ENCODE measurements at places on chromosomes 2 and 18.

DNA sequence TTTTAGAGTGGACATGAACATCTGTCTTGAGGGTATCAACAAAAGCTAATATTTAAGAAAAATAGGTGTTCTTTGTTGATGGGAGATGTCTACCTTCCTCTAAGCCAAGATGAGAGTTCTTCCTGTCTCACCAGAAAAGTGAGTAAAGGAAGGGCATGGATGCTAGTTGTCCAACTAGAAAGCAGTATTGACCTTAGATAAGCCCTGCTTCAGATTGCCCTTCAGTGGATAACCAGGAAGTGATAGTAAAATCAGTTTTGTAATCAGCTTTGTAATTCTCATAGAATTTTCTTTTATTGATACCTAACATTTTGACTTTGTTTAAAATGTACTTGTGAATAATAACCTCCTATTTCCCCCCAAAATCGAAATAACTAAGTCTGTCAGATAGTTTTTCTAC is 134.7 kb downstream of the ZNF407 start:
- no peak for DNase-seq

GRCh38 chr2:196980473-196980872 is 54.0 kb upstream of the PGAP1 start:
- no peak for DNase-seq

- DNase-seq, result no peak
Observed at GRCh38 chr18:78242254-78242643, 737.4 kb upstream of the SALL3 start.

- no peak for DNase-seq
Observed at GRCh38 chr2:36541891-36542595, 55.9 kb downstream of the FEZ2 start.

- DNase-seq, result no peak
Observed at GRCh38 chr2:85286918-85287317, 40.9 kb downstream of the TGOLN2 start.

DNA sequence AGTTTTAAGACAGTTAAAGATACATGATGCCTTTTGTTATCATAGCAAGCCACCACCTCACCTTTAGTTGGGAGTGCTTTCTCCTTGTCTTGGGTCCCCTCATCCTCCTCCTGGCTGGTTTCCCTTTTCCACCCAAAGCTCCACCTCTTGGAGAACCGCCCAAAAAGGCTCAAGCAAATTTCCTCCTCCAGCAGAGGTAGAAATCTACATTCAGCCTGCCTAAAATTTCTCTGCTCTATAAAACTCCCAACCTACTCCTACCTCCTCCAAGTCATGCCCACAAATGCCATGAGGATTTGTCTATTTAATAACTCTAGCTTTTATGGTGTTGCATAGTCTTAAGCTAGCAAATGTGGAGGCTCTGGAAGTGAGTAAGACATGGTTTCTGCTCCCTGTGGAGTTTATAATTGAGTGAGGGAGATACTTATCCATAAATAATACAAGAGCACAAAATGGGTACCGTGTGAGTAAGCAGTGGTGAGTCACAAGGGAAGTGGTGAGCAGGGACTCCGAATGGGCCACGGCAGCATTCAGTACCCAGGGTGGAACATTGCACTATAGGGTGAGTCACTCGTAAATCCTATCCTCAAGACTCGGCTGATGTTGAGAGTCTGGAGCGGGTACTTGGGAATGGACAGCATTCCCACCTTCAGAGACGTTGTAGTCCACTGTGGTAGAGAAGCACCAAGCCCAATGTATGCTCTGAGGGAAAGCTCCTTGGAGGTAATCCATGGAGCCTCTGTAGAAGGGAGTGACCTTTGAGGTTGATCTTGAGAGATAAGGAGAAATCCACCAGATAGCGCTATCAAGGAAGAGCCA is 146.3 kb downstream of the RTN4 start:
- DNase-seq, result peak; percentile 95

GRCh38 chr2:241569831-241570281 is 11.3 kb downstream of the BOK start:
- DNase-seq, result no peak

GRCh38 chr2:47056868-47057686 is 98.0 kb downstream of the STPG4 start:
- DNase-seq, result no peak

DNA sequence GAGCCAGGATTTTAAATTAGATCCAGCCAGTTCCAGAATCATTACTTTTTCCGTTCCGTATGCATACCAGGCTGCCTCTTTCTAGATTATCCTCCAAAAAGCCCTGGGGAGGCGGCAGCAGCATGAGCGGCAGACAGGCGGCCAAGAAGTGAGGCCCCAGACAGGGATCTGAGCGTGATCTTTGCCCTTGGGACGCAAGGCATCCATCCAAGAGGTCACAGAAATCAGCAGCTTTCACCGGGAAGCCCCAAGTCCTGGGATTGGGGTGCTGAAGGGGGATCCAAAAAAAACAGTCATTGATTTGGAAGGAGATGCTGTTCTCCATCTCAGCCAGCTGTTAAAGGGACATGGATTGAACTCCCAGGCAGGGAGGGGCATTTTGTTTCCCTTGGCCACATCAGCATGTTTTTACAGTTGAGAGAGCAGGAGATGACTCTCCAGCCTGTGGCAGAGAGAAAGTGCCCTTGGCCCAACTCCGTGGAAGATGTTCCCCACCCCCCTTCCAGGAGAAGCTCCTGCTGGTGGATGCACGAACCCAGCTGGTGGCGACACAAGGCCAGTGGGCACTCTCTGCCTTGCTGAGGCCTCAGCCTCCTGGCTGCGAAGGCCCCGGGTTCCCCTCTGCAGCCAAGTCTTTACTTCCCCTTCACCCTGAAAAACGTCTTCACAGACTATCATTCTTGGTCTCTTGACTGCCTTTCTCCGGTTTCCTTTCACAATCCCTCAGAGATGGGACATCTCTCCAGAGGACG is 265.6 kb downstream of the ANAPC1 start:
- DNase-seq, result no peak

DNA sequence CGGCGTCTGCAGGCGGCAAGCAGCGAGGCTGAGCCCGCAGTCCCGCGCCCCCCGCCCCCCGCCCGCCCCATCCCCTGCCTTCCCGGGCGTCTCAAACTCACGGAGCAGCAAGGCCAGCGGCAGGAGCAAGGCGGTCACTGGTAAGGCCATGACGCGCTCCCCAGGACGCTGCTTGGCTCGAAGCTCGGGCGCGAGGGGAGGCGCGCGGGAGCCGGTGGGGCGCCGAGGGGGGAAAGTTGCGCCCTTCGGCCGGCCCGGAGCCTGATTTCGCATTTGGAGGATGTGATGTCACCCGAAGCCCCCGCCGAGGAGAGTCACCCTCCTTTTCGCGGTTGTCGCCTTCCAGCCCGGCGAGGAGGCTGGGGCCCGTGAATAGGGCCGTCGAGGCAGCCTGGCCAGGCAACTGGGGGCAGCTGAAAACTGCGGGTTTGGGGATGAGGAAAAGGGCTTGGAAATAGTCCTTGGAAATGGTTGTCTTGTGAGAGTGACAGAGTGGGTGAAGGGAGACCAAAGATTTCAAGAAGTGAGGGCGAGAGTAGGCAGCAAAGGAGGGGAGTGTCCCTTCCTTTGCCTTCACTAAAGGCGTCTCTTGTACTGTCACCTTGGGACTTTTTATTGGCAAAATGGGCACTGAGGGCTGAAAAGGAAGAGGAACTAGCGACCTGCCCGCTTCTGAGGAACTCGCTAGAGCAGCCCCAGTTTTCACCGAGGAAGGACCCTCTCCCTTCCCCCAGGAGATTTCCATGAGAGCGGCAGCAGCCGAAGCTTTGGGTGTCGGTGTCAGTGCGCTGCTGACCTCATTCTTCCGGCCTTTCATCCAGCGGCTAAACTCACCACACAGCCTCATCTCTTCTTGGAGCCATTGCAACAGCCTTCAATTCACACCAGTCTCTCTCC is at the start of gene CD8A:
Gene CD8A, minus strand, starts transcription at position 238 of the 897 bp plus-strand sequence. Its CDS starts 88 bp downstream, at position 150.
- DNase-seq, result peak; percentile 41

GRCh38 chr2:26666671-26667070 is 25.5 kb upstream of the CIB4 start:
- DNase-seq, result no peak

GRCh38 chr2:59528525-59528924 is 1024.9 kb downstream of the BCL11A start:
- no peak for DNase-seq

- DNase-seq, result no peak
Observed at GRCh38 chr2:159091976-159092375, 123.5 kb downstream of the TANC1 start.

- DNase-seq, result no peak
Observed at GRCh38 chr2:233234264-233234663, 17.2 kb upstream of the ATG16L1 start.

DNA sequence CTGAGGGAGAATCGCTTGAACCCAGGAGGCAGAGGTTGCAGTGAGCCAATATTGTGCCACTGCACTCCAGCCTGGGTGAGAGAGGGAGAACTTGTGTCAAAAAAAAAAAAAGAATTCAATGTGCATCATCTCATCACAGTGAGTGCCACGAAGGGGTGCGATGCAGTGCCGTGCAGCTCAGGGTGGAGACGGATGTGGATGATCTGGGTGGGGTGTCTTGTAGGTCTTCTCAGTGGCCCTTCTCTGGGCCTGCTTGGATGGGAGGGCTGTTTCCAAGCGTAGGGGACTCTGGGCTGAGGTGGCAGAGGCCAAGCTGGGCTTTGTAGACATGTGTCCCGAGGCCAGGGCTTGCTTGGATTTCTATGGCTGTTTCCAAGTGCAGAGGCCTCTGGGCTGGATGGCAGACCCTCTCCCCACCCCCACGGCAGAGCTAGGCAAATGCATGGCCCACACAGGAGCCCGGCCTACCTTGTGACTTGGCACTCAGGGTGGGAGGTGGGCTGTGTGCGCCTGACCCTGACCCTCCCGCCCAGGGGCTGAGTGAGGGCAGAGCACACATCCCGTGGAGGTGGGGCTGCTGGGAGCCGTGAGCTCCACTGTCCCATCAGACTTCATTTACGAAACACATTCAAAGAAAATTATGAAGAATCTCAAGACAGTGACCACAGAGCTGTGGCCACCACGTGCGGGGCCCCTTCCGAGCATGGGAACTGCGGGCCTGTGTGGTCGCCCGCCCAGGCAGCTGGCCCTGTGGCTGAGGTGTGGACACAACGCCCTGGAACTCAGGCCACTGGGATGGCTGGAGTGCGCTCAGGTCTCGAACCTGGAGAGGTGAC is 76.4 kb downstream of the ASB1 start:
- no peak for DNase-seq

DNA sequence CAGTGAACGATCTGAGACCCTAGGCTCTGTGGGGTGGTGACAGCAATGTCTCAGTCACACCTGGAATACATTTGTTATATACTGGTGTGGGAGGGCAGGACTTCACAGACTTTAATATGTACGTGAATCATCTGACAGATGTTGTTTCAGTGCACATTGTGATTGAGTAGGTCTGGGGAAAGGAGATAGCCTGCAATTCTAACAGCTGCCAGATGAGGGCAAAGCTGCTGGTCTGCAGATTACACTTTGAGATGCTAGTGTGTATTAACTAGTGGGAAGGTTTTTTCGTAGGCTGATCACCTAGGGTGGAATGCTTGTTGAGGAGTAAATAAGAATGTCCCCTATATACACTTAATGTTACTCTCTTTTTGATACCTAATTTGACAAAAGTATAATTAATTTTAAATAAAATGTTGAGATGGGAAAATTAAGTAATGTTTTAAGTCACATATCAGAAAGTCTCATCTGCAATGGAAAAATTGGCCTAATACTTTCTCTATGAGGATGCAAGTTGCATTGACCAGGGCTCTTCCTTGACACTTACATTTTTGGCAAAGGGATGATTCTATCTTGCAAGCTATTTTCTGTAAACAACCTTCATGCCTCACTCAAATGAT is 496.9 kb upstream of the HNMT start:
- DNase-seq, result peak; percentile 32

- no peak for DNase-seq
Observed at GRCh38 chr18:6311456-6312215, 103.1 kb downstream of the L3MBTL4 start.

- DNase-seq, result no peak
Observed at GRCh38 chr18:5516841-5517240, 27.0 kb downstream of the EPB41L3 start.

GRCh38 chr2:157820193-157820592 is 55.9 kb downstream of the ACVR1 start:
- DNase-seq, result no peak

DNA sequence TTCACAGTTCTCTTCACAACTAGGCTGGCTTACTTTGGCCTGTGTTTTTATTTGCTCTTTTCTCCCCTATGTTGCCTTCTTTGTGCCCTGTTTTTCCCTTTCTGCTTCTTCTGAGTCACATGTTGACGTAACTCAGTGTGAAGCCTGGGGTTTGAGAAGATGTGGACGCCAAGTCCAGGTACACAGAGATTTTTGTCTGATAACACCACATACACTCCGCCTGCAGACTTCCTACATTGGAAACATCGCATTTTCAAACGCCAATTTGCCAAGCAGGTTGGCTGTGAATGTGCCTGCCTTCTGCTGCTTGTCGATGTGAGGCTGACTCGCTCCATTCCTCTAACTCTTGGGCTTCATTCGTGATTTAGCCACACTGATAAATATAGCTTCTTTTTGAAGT is 62.6 kb upstream of the FN1 start:
- peak; percentile 92 for DNase-seq

DNA sequence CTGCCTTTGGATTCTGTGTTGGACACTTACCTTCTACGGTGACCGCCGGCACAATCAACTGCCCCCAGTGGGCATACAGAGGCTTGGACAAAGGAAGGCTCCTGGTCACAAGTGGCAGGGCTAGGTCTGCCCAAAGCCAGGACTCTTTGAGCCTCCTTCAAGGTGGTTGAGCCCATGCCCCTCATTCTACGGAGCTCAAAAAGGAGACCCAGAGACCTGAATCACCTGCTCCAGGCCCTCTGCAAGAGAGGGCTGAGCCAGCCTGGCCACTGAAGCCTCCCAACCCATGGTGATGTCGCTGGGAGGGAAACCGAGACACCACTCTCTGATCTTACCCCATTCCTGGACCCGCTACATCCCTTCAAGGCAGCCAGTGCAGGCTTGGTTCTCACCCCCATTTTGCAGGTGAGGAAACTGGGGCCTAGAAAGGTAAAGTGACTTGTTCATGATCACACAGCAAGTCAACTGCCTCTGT is 87.9 kb downstream of the INHBB start:
- no peak for DNase-seq

Measured in choroid plexus epithelial cell (primary cell).